ENCODE measurements at places on chromosomes 3 and 15.

DNA sequence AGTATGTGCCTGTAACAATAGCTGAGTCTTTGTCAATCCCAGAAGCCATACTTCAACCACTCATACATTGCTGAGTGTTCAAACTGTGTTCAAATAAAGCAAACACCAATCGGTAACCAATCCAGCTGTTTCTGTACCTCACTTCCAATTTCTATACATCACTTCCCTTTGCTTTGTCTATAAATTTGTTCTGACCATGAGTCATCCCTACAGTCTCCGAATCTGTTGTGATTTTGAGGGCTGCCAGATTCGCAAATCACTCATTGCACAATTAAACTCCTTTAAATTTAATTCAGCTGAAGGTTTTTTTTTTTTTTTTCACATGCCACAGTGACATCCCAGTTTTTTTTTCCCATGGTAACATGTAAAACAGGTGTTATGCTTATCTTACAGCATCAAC, 870.3 kb downstream of the NAALADL2 start:
- no peak for DNase-seq

GRCh38 chr15:81155375-81156218, 21.5 kb downstream of the CFAP161 start:
- DNase-seq = peak; percentile 49

DNA sequence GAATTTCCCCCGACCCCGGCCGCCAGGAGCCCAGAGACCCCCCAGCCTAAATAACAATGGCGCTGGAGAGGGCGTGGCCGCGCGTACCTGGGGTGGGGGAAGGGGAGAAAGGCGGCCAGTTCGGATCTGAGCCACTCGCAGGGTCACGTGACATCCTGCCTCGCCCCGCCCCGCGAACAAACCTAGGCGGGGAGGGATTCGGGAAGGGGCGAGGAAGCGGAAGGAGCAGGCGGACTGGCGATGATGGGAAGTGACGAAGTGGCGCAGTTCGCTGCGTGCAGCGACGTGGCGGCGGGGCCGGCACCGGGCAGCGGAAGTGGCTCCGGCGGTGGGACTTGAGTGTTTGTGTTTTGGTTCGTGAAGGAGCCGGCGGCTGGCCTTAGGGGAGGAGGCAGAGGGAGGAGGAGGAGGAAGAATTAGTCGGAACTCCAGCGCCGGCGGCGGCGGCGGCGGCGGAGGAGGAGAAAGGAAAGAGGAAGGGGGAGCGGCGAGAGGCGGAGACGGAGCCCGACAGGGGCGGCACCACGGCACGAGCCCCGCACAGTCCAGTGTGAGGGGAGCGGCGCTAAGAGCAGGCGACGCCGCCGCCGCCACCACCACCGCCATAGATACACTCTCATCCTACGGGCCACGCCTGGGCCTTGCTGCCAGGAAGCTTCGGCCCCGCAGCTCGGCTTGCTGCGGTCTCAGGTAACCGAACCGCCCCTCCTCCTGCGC, at the start of gene RAB5A:
TSS of gene RAB5A (plus strand) at position 266 of the 717 bp plus-strand sequence. CDS start 3,802 bp downstream, outside the sequence.
- peak; percentile 99 for DNase-seq

DNA sequence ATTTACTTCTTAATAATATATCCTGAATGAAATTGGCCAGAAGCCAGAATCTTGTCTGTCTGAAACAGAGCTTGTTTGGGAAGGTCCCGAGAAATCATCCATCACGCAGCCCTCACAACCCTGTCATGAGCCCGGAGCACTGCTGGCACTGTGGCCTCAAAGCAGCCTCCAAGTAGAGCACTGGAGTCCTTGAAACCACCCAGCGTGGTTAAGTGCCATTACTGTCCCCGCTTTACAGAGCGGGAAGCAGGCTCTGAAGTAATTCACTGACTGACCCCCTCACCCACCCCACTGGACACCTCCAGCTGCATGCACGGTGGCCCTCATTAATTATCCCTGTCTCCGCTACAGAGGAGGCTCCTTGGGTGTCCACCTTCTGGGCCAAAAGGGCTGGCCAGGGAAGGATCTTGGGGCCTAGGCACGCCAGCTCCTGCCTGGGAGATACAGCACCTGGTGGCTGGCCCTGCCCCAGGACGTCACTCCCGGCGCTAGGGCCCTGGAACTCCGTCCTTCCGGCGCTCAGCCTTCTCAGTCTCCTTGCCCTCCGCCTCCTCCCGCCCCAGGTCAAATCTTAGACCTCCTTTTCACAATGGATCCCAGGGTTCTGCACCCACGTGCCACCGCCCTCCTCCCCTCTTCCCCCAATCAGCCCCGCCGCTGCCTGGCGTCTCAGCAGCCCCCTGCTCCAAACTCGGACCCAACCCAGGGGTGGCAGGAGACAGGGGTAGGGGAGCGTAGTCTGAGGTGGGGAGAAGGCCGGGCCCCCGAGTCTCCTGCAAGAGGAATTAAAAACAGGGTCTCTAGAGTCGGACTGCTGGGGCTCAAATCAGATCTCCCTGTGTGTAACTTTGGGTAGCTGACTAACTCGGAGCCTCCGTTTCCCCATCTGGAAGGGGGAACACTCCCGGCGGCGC, 1.1 kb downstream of the TKT start:
- peak; percentile 76 for DNase-seq

DNA sequence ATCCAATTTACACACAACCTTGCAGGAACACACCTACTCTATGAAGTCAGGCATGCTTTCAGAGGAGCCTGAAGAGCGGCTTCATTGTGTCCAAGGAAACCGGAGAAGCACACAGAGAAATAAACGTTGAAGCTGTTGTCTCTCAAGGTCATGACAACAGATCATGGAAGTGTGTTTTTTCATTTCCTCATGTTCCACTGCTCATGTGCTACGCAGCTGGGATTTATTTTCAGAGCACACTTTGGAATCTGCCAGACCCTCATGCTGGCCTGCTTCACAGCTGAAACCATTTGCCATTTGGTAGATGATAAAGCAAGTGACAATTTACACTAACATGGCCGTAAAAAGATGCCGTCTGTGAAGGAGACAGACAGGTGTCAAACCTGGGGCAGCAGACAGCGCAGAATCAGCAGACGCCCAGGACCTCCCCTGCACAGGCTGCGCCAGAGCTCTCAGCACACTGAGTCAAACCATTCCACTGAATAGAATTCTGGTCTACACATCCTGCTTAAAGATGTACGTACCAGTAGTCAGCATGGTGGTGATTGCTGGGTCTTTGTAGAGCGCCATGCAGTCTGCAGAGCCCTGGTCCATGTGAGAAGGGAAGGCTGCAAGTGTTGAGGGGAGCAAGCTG, 99.3 kb downstream of the ARNT2 start:
- DNase-seq = no peak

DNA sequence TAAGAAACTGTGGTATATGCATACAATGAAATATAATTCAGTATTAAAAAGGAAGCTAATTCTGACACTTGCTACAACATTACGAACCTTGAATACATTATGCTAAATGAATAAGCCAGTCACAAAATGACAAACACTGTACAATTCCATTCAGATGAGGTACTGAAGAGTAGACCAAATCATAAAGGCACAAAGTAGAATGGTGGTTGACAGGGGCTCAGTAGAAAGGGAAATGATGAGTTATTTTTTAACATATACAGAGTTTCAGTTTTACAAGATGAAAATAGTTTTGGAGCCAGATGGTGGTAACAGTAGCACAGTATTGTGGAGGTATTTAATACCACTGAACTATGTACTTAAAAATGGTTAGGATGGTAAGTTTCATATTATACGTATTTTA, 254.6 kb upstream of the RBMS3 start:
- DNase-seq = no peak

DNA sequence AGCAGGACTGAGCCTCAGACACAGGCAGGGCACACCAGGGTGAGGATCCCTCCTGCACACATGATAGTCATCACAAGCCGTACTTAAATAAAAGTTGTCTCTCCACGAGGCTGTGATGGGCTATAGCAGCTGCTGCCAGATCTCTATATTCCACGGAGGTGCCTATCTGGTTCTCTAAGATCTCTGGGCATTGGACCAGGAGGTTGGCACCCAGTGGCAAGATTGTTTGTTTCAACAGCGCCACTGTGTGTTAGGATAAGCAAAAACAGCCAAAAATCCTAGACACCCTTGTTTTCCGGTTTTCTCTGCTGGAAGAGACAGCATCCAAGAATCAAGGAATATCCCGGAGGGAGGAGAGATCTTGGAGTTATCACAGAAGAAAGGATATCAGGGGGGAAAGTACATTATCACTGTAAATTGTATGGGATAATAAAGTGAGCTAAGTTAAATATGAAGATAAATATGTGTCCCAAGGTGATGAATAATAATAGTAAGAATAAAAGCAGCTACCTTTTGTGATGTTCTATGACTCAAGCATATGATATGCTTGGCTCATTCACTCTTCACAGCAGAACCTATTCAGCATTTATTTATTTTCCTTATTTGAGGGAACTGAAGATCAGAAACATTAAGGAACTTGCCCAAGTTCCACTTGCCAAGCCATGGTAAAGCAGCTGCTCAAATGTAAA, 90.6 kb upstream of the AKAP13 start:
- peak; percentile 75 for DNase-seq

GRCh38 chr3:57727106-57727505, 29.0 kb upstream of the SLMAP start:
- no peak for DNase-seq

DNA sequence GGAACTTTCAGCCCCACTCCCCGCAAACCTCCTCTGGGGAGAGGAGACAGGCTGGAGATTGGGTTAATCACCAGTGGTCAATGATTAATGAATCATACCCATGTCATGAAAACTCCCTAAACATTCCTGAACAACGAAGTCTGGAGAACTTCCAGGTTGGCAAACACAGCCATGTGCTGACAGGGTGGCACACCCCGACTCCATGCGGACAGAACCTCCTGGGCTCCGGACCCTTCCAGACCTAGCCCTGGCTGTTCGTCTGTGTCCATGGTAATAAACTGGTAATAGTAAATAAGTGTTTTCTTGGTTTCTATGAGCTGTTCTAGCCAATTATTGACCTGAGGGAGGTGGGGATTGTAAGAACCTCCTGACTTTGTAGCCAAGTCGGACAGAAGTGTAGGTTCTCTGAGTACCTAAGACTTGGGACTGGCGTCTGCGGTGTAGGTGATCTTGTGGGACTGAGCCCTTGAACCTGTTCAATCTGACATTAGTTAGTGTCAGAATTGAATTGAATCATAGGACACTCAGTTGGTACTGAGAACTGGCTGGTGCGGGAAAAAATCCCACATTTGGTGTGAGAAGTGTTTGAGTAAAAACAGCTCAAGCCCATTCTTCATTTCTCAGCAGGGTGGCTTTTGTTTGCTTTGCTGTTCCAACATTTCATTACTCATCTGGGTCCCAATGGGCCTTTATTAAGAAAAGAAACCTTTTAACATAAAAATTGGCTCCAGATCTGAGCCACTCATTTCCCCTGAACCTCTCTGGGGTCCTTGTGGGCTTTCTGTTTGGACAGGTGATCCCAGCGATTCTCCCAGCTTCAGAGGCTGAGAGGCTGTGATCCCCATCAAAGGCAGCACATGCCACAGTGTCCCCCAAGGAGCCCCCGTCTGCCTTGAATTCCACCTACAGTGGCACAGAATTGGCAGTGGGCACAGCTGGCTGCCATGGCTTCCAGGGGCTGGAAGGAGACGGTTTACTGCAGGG, 151.0 kb downstream of the TJP1 start:
- DNase-seq = no peak

- DNase-seq = no peak
Observed at GRCh38 chr15:78434134-78434533, 3.9 kb upstream of the IREB2 start.

DNA sequence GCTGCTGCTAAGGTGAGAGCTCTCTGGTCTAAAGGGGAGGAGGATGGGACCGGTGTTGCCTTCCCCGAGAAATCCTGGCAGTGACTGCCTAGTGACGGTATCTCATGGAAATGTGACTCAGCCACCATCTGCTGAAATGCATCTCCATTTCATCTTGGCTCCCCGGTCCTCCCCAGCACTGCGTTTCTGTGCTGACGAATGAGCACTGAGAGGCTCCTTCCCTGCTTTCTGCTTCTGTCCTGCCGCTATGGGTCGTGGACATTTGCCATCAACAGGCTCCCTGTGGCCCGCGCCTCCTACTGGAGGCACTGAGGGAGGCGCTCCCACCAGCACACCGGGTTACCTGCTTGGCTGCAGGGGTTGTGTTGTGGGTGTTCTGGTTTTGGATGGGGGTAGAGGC, 13.5 kb upstream of the SEC13 start:
- peak; percentile 60 for DNase-seq

DNA sequence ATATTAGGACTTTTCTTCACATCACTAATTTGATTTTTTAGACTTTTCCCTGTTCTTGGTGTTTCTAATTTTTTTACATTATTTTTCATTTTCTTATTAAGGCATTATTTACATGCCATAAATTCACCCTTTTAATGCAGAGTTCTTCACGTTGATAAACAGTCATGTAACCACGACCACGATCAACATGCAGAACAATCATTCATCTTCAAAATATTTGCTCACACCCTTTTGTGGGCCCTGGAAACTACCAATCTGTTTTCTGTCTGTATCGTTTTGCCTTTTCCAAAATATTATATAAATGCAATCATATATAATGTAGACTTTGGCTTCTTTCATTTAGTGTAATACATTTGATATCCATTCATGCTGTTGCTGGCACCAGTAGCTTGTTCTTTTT, 48.7 kb downstream of the ARRDC4 start:
- DNase-seq = no peak

DNA sequence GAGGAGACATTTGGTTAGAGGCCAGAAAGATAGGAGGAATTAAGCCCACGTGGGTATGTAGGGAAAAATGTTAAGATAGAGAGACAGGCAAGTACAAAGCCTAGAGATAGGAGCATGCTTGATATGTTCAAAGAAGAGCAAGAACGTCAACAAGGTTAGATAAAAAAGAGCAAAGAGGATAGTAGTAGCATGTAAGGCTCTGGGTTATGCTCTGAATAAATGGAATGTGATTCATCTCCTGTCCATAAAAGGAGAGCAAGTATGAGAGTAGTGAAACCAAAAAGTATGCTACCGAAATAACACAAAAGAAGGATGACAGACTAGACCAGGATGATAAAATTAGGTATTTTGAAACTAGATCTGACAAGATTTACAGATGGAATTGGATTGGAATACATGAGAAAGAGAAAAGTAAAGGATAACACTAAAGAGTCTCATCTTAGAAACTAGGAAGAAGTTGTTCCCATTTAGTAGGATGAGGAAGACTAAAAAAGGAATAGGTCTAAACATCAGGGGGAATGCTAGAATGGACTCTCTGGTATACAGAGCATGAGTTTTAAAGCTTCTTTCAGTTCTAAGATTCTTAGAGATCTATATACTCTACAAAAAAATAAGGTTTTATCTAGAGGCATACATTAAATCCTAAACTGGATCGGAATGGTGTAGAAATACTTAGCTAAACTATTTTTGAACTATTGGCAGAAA, 59.1 kb downstream of the TRPM7 start:
- DNase-seq = no peak

- peak; percentile 85 for DNase-seq
Observed at GRCh38 chr3:1082108-1082507, 10.7 kb upstream of the CNTN6 start.

Data from GM23338 (cell line).